Cardiac septum (tissue), 1 donor: ENCODE measurements at places on chromosomes 3 and 15.

DNA sequence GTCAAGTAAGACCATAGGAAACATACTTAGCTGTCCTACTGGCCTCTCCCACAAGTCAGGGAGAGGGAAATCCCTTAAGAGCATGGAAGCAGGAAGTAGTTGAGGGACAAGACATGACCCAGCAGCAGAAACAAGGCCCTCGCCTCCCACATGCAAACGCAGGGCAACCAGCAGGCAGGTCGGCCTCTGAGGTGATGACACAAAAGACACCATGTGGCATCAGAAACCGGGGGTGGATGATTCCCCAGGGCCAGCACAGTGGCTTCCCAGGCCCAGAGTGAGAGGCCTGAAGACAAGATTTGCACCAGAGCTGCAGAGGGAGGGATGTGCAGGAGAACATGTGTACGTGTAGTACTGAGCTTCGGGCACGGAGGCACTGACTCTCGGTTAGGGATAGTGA lies 26.3 kb downstream of the PXYLP1 start:
- DNase-seq, result no peak

DNA sequence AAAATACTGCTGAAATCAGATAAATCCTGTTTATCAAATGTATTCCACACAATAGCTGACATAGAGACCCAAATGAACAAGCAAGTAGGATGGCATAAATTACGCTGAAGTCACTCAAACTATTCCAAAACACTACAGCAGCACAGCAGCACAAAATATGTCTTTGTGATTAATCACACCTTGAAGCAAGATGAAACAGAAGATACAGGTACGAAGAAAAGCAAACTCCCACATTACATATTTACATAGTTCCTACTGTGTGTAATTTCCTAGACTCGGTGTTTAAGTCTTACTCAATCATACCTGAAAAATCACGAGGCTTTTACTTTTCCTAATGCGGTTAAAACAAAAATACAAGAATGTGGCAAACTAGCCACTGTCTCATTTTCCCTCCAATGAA lies 38.3 kb downstream of the CHSY1 start:
- no peak for DNase-seq

- no peak for DNase-seq
Observed at GRCh38 chr3:87488765-87489164, 212.4 kb upstream of the POU1F1 start.

- DNase-seq, result peak; percentile 39
Observed at GRCh38 chr3:134910026-134910425, 115.0 kb downstream of the EPHB1 start.

GRCh38 chr3:25259871-25260270 lies 168.2 kb upstream of the RARB start:
- no peak for DNase-seq

- no peak for DNase-seq
Observed at GRCh38 chr15:76185716-76186115, 125.6 kb downstream of the ETFA start.
